ENCODE measurements at places on chromosomes 4 and X. TPM values are rescaled to one million over a fixed set of nuclear protein-coding genes. Genes with fewer than 3 reads are reported as not detected.

Gene HSFX4
- 0.25 TPM for polyA plus RNA-seq

Gene PAGE1
- polyA plus RNA-seq, result not detected

DNA sequence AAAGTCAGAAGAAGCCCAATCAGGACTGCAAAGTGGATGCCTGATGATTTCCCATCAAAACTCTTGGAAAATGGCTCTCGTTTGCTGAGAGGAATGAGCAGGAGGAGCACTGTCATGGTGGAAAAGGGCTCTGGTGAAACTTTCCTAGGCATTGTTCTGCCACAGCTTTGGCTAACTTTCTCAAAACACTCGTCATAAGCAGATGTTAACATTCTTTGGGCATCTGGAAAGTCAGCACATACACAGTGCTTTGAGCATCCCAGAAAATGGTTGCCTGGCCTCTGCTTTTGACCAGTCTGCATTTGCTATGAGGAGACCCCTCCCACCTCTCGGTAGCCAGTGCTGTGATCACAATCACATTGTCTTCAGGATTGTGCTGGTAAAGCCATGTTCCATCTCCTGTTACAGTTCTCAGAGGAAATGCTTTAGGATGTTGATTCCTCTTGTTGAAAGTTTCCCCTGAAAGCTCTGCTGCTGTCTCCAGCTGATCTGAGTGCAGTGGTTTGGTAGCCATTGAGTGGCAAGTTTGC, 25.2 kb upstream of the TBC1D14 start:
- DNase-seq, result no peak

- no peak for DNase-seq
Measured at GRCh38 chr4:94408549-94409374, 43.0 kb upstream of the PDLIM5 start.

DNA sequence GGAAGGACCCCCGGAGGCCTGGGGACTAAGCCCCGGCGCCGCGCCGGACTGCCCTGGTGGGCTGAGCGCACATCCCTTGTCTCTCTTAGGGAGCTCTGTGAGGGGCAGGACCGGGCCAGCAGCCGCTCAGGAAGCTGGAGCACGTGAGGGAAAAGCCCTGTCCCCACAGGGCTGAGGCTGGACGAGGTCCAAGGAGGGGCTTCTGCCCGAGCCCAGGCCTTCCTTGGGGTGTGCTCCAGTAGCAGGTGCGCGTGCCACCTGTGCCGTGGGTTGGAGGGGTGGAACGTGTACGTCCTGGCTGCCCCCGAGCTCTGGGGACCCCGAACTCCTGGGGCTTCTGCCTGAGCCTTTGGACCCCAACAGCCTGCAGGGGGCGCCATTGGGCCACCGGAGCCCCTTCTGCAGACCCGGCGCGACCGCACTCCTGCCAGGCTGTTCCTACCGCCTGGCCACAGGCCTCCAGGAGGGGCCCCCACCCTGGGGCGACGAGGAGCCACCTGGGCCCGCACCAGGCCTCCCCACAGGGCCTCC, 27.2 kb downstream of the TACC3 start:
- no peak for DNase-seq

DNA sequence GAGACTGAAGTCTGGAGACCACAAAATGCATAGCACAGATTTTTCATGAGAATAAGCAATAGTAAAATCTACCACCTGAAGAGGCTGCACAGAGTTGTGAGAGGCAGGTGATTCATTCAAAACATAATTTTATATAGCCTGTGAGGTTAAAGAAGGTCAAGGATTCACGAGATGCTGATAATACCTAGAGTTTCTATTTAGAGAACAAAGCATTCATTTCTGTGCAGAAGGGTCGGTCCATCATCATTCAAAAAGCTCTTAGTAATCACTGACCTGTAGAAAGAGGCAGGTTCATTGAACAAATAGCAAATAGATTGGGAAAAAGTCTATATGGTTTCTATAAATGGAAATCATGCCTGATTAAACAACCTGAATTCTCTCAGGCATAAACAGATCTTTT, 26.6 kb downstream of the GABRB1 start:
- DNase-seq, result no peak

DNA sequence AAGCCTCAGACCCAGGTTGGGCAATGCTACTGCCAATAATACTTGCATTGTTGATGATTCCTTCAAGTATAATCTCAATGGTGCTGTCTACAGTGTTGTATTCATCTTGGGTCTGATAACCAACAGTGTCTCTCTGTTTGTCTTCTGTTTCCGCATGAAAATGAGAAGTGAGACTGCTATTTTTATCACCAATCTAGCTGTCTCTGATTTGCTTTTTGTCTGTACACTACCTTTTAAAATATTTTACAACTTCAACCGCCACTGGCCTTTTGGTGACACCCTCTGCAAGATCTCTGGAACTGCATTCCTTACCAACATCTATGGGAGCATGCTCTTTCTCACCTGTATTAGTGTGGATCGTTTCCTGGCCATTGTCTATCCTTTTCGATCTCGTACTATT, 7.4 kb downstream of the LPAR4 start:
- DNase-seq, result no peak

DNA sequence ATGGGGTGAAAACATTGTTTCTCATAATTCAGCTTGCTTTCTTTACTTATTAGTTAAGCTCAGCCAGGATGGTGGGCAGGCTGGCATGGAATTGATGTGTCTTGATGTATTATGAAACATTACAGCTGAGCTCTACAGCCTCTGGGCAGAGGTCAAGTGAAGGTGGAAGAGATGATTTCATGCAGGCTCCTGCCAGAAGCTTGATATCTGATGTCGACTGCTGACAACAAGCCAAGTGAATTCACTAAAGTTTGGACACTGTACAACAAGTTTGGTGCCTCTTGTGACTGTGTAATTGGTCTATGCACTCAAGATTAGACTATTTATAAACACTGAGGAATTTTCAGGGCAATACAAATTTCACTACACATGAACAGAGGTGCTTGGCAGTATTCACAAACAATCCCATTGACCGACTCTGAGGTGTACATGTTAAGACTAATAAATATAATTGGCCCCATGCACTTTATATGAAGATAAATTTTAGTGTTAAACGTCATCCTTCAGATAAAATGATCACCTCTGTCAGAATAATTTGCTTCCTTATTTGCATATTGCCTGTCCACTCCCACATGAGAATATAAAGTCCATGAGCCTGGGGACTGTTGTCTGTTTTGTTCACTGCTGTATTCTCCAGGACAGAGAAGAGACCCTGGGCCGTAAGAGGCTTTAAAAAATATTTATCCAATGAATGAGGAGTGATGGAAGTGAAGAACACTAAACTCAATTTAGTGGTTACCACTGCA, 612.2 kb downstream of the IQCM start:
- DNase-seq, result no peak
